Fibroblast of lung (primary cell): ENCODE measurements at places on chromosomes 12 and 14. TPM values are rescaled to one million over a fixed set of nuclear protein-coding genes. Genes with fewer than 3 reads are reported as not detected.

- DNase-seq, result no peak
These were observed 31.9 kb upstream of the SOS2 start for GRCh38 chr14:50263321-50263720.

DNA sequence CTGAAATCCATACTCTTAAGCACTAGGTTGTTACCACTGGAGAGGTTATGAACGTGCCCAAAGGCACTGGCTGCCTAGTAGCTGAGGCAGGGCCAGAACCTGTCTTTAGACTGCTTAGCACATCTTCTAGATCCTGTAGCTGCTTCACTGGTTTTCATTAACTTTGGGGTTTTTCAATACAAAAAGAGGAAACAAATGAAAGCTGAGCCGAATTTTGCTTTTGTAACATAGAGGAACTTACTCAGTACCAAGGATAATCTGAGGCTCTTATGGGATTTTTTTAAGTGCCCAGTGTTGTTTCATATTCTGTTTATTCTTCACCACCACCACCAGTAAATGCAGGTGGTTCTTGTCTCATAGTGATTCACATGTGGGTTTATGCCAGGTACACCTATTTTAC is 396.1 kb downstream of the RAD51B start:
- DNase-seq, result no peak

The DAAM1 gene
- 15.5 and 16.9 TPM in 2 replicates for total RNA-seq

The SERPINA5 gene
- total RNA-seq, result not detected in 2 replicates

The KLRB1 gene
- not detected in 2 replicates for total RNA-seq

The KRT78 gene
- not detected in 2 replicates for total RNA-seq

The ARL1 gene
- 76.3 and 92.6 TPM in 2 replicates for total RNA-seq
